CD8-positive, alpha-beta memory T cell (primary cell): ENCODE measurements at places on chromosomes 2 and 18.

DNA sequence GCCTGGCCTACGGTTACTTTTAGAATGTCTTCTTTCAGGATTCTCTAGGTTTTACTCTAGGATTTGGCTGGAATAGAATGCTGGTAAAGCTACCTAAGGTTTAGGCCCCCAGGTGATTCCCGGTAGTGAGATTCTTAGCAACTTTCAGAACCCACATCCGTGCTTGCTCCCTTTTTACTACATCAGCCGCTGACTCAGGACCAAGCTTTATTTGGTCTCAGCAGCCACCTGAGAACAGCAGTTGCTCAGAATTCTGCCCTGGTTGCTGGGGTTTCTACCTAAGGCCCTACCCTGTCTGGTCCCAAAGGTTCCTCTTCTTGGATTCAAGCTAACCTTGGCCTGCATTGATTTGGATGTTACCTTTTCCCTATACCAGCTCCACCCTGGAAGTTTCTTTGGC lies 36.1 kb upstream of the NDUFV2 start:
- no peak for DNase-seq
- no peak overlapping the region for H3K4me3 ChIP-seq
- H3K27me3 ChIP-seq: no peaks in the 10 kb centered on the region
- no peaks in the 10 kb centered on the region for H3K36me3 ChIP-seq
- H3K27ac ChIP-seq: no peak overlapping the region

DNA sequence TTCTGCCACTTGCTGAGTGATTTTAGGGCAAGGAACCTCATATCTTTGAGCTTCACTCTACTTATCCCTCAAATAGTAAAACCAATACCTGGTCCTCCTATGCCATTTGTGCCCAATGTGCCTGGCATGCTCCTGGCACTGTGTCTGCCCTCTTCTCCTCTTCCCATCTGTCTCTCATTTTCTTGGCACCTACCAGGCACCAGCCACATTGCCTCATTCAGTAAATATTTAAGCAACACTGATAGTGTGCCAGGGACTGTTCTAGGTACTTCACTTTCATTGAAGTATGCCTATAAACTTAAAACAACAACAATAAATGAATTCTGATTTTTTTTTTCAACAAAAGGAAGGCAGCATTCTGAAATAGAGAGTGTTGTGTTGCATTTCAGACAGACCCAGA lies 15.1 kb upstream of the BOD1L2 start:
- no peaks in the 10 kb centered on the region for H3K4me1 ChIP-seq
- H3K27me3 ChIP-seq: no peaks in the 10 kb centered on the region
- no peak for DNase-seq
- no peaks in the 10 kb centered on the region for H3K36me3 ChIP-seq

DNA sequence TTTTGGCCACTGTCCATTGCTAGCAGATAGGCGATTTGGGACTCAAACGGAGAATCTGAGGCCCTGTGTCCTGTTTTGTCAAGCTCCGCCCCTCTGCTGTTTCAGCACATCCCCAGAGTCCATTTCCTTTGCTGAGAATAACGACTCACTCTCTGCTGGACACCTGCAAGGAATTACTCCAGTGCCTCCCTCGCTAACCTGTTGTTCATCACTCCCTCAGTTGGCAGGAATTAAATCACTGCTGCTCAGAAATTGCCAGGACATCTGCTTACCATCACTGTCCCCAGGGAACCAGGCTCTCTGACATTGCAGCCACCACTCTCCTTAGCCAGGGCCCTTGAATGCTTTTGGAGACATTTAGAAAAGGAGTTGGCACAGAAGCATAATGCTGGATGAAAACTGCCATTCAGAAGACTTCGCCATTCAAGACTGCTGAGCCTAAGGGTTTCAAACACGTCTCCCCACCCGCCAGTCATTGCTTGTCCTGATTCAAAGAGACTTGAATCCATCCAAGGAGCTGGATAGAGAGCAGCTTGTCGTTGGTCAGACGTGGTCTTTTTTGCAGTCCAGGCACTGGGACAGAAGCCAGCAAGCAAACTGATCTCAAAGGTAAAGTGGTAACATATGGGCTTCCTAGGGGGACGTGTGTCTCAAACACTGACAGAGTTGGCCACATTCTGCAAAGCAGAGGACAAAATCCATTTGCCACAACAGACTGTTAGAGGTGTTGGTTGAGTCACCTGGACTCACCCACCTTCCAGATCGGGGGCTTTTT lies 155.3 kb downstream of the UXS1 start:
- DNase-seq: no peak
- H3K27me3 ChIP-seq: no peaks in the 10 kb centered on the region
- H3K27ac ChIP-seq: no peak overlapping the region
- no peaks in the 10 kb centered on the region for H3K4me1 ChIP-seq
- H3K36me3 ChIP-seq: no peaks in the 10 kb centered on the region

DNA sequence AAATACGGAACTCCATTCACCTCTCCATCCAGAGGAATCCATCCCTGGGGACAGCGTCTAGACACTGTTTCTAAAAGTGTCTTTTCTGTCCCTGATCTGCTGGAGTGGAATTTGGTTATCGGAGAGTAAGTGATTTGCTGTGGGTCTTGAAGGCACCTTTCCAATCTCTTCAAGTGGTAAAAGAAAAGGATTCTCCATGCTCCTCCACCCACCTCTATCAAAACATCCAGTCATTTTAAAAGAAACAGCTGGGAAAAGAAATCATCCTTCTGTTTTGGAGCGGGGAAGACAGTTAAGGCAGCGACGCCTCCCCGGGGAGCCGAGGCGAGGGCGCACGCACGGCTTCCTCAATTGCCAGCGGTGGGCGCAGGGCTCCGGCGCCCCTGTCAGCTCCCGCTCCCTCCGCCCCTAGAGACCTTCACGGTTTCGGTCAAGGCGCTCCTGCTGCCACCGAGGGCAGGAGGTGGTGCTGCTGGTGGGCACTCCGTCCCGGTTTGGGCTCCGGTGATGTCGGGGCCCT lies 547 bp downstream of the SLC35F5 start:
- peak overlapping the region; percentile 95 for H3K27ac ChIP-seq
- H3K4me1 ChIP-seq: peaks cover 15% of the 10 kb centered on the region
- peak overlapping the region; percentile 78 for H3K4me3 ChIP-seq
- H3K27me3 ChIP-seq: no peaks in the 10 kb centered on the region

DNA sequence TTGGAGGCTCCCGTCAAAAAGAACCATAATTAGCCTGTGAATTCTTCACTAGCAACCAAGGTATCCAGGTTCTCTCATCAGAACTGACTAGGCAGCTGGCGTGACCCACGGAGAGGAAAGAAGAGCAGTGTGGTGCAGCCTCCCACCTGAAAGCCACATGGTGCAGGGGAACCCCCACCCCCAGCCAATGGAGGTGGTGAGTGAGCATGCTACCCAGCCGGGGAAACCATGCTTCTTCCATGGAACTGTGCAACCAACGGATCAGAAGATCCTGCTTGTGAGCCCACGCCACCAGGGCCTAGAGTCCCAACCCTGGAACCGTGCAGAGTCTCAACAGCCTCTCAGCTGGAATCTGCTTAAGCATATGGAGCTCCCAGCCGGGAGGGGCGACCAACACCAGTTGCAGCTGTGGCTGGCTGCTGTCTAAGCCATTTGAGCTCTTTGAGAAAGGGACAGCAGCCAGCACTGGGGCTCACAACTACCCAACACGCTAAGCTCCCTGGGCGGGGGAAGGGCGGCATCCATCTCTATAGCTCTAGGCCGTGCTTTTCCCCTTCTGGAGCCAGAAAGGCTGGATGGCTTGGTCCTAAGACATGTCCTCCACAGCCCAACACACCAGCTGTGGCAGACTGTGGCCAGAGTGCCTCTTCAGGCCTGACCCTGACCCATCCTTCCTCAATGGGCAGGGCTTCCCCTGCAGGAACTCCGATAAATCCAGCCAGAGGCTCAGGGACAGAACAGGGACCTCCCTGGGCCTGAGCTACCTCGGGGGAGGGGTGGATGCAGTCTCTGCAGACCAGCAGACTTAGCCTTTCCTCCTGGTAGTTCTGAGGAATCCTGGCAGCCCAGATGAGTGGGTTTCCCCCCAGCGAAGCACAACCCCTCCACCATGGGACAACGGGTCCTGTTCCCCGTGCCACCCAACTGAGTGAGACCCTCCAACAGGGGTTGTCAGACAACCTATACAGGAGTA lies 151.4 kb upstream of the NXPH2 start:
- H3K36me3 ChIP-seq: no peaks in the 10 kb centered on the region
- no peak overlapping the region for H3K27ac ChIP-seq
- H3K4me1 ChIP-seq: no peaks in the 10 kb centered on the region
- no peak for DNase-seq
- H3K4me3 ChIP-seq: no peak overlapping the region
- H3K27me3 ChIP-seq: no peaks in the 10 kb centered on the region

- no peak overlapping the region for H3K27ac ChIP-seq
- H3K27me3 ChIP-seq: no peaks in the 10 kb centered on the region
- no peaks in the 10 kb centered on the region for H3K36me3 ChIP-seq
- H3K4me1 ChIP-seq: no peaks in the 10 kb centered on the region
- no peak overlapping the region for H3K4me3 ChIP-seq
Observed at GRCh38 chr2:78992451-78992806, 33.1 kb upstream of the REG3G start.

GRCh38 chr2:39524756-39525635 lies 87.9 kb upstream of the MAP4K3 start:
- H3K4me3 ChIP-seq: no peak overlapping the region
- no peaks in the 10 kb centered on the region for H3K4me1 ChIP-seq
- no peak for DNase-seq
- no peak overlapping the region for H3K27ac ChIP-seq

DNA sequence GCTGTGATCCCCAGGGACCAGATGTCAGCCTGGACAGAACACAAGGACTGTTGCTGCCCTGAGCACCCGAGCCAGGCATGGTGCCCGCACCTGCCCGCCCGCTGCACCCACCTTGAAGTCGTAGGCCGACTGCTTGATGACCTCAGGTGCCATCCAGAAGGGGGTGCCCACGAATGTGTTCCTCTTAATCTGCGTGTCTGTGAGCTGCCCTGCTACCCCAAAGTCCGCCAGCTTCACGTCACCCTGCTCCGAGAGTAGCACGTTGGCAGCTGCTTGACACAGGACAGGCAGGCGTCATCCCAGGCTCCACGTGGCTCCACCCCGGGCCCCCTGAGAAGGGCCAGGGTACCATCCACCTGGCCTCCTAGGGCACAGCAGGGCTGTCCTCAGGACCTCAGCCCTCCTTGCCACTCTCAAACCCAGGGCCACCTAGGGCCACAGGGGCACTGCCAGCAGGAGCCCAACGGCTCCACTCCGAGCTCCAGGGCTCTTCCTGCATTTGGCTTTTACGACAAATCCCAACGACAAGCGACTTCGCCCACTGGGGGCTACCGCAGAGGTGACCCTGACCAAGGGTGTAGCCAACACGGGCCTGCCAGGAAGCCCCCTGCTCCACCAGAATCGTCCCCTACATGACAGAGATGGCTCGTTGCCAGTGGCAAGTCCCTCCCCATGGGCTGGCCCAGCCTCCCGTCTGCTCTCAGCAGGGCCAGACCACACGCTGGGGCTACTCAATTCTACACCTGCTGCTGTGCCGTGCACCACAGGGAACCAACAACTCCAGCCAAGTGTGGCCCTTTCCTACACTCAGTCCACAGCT lies 9.0 kb downstream of the STK25 start:
- no peaks in the 10 kb centered on the region for H3K4me1 ChIP-seq
- no peak overlapping the region for H3K4me3 ChIP-seq
- no peak for DNase-seq
- H3K27me3 ChIP-seq: no peaks in the 10 kb centered on the region
- H3K36me3 ChIP-seq: no peaks in the 10 kb centered on the region
- H3K27ac ChIP-seq: no peak overlapping the region

DNA sequence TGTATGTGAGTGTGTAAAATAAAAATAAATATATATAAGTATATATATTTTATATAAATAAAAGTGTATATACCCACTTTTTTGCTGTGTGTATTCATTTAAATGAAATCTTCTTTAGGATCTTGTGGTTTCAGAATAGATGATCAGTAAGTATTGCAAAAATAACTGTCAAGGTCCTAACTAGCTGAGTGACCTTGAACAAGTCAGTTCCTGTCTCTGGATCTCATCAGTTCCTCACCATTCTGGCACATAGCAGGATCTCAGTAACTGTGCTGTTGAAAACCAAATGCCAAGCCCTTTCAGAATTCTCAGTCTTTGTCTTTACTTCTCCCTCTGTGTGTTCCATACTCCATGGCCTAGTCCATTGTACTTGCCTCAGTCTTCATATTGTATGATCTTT lies 115.3 kb upstream of the CXCR4 start:
- no peak for DNase-seq
- H3K27me3 ChIP-seq: no peaks in the 10 kb centered on the region
- no peak overlapping the region for H3K27ac ChIP-seq

- no peak overlapping the region for H3K4me3 ChIP-seq
- no peak for DNase-seq
- H3K36me3 ChIP-seq: no peaks in the 10 kb centered on the region
- no peak overlapping the region for H3K27ac ChIP-seq
- H3K27me3 ChIP-seq: no peaks in the 10 kb centered on the region
Observed at GRCh38 chr2:130830538-130830937, 6.2 kb upstream of the ARHGEF4 start.

DNA sequence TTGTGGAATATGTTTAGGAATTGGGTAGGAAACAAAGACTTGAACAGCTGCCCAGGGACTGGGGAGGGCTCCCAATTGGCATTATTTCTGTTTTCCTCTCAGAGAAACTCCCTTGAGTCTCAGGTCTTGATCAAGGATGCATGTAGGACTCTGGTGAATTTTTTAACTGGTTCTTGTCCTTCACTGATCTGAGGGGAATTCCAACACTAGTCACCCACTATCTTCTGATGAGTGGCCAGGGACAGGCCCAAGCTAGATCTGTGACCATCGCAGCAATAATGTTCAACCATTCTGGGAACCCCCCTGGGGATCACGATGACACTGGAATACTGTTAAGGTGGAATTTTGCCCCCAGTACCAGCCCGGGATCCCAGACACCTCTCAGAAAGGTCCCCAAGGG lies 132.0 kb downstream of the SH3BP4 start:
- no peaks in the 10 kb centered on the region for H3K27me3 ChIP-seq
- H3K4me1 ChIP-seq: no peaks in the 10 kb centered on the region
- H3K4me3 ChIP-seq: no peak overlapping the region
- no peak overlapping the region for H3K27ac ChIP-seq
- no peaks in the 10 kb centered on the region for H3K36me3 ChIP-seq
- no peak for DNase-seq

GRCh38 chr2:70834106-70834505 lies 1.5 kb downstream of the CD207 start:
- no peak overlapping the region for H3K4me3 ChIP-seq
- H3K36me3 ChIP-seq: no peaks in the 10 kb centered on the region
- H3K27ac ChIP-seq: no peak overlapping the region

DNA sequence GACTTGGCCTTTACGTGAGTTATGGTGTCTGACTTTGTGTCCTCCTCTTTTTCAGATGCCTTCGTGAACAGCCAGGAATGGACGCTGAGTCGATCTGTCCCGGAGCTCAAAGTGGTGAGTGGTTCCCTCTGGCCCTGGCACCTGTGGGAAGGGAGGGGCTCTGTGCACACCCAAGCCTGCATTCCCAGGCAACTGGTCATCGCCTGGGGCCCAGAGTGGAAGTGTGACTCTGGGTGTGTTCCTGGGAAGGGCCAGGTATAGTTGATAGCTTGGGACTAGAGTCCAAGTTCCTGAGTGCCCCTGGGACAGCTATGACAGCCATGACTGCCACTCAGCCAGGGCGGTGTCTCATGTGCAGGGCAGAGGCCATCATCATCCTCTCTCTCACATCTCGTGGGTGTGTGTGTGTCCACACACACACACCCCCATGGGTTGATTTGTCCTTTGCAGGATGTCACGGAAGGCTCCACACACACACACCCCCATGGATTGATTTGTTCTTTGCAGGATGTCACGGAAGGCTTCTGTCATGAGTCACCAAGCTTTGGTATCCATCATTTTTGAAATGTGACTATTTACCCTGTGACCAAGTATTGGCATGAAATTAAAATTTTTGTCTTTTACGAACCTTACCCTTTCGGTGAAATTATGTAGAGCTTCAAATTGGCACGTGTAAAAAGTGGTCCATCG lies 215.4 kb downstream of the AGAP1 start:
- no peaks in the 10 kb centered on the region for H3K4me1 ChIP-seq
- no peak overlapping the region for H3K27ac ChIP-seq
- no peak for DNase-seq
- no peak overlapping the region for H3K4me3 ChIP-seq
- H3K36me3 ChIP-seq: no peaks in the 10 kb centered on the region
- H3K27me3 ChIP-seq: no peaks in the 10 kb centered on the region
